Activated CD8-positive, alpha-beta memory T cell treated with anti-CD3 and anti-CD28 coated beads for 1 hour (primary cell): ENCODE measurements at places on chromosomes 12 and 14.

- DNase-seq: no peak
Observed at GRCh38 chr14:94041551-94042346, 15.6 kb downstream of the OTUB2 start.

- DNase-seq: peak; percentile 45
Observed at GRCh38 chr12:13278249-13278787, 81.8 kb downstream of the EMP1 start.

DNA sequence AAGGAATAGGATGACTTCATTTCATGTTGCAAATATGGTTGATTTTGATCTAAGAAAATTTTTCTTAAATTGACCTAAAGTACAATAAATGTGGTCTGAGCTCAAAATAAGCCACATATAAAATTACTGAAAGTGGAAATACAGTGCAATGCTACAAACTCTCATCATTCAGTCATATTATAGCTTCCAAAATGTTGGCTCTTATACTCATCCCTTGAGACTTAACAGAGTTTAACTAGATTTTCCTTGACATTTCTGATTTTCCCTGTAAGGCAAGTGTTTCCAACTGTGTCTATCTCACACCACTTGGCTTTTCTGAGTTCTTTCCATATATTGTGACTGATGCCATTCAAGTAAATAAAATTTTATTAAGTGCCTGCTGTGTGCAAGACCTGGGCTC, 123.7 kb upstream of the NTF3 start:
- no peak for DNase-seq

DNA sequence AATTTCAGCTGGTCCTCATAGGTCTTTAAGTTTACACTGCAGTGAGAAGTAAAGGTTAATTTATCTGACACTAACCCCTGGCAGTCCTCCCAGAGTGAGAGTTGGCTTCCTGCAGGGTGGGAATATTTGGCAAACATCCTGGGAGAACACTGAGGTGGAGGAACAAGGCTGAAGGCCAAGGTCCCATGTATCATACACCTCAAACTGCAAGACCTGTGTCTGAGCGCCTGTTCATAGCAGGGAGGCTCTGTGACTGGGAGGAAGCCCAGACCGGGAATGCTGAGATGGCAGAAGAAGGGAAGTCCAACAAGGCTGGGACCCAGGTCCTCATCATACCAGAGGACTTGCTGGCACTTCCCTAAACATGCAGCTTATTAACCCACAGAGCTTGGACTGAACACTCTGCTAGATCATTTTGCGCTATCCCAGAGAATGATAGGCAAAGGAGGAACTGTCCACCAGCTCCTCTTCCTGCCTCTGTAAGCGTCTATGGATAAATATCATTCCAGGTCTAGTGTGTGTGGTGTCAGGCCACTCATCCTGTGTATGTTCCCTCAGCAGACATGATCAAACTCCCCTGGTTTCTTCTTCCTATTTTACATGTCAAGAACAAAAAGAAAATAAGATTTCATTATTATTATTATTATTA, 199.6 kb upstream of the CNOT2 start:
- no peak for DNase-seq

GRCh38 chr12:59980476-59980875, 384.6 kb downstream of the SLC16A7 start:
- no peak for DNase-seq

DNA sequence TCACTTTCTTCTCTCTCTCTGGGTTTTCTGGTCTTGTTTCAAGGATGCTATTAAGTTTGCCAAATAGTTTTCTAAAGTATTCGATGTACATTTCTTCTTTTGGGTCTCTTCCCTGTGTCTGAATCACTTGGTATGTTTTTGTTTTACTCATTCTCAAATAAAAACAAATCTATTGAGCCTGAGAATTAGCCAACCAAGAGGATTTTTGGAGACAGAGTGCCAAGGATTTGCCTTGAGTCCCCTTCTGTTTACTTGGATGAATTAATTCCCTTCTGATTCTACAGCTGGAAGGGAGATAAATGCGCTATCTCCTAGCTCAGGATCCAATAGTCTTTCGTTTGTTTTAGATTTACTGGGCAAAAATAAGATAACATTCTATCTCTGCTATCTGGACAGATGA, 255.5 kb downstream of the SYT10 start:
- DNase-seq: no peak

DNA sequence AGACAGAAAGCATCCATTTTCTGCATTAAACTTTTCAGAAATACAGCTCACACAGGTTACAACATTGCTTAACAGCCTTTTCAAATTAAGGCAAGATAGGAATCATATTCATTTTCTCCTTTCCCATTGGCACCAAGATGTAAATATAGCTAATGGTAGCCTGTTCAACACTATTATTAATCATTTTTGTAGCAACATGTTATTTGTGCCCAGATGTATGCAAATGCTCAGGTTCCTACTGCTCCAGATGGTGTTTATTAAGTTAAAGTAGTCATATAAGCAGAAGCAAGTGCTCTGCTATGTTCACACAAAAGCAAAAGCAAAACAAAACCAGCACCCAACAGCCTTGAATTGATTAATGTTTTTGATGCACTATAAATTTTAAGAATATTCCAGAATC, 1110.6 kb downstream of the SLC6A15 start:
- DNase-seq: no peak

DNA sequence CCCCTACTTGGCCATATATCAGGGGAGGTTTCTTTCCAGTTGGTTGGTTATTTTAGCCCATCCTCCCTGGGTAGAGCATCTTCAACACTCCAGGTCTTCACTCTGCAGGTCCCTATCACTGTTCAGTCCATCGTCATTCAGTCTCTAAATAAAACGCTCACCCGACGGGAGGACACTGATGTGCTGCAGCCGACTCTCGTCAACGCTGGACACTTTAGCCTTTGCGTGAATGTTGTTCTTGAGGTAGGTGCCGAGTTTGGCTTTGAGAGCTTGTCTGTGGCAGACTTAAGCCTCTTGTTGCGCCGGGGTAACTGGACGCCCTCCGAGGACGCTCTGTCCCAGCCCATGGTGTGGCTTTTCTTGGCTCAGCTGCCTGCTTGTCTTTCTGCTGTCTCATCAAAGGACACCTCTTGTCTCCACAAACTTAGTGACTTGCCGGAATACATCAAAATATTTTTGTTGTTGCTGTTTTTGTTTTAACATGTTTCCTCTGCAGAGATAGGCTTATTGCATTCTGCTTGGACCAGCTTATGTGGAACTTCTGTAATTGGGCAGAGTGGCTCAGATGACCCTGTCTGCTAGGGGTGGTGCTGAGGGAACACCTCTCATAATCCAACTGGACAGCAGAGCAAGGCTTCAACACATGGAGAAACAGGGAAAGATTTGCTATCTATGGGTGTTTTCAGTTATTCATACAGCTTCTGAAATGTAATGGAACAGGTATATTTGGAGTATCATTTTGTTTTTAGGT, 26.5 kb downstream of the TCTN1 start:
- DNase-seq: no peak

DNA sequence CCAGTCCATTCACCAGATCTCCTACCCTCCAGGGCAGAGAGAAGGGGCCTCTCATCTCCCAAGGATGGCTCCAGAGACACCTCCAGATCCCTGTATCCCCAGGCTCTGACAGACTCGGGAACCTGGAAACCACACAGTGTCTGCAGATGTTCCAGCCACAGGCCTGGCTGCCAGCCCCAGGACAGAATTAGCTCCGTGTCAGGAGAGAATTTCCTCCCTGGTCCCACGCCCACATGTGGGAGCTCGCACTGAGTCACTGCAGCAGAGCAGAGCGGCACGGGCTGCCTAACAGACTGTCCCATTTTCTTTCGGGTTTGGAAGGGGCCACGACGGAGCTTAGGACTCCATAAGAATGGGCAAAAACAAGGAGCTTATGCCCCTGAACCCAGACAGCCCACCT, 33.6 kb downstream of the CMKLR1 start:
- DNase-seq: no peak

- DNase-seq: no peak
Observed at GRCh38 chr12:76142305-76142704, 57.8 kb upstream of the NAP1L1 start.

DNA sequence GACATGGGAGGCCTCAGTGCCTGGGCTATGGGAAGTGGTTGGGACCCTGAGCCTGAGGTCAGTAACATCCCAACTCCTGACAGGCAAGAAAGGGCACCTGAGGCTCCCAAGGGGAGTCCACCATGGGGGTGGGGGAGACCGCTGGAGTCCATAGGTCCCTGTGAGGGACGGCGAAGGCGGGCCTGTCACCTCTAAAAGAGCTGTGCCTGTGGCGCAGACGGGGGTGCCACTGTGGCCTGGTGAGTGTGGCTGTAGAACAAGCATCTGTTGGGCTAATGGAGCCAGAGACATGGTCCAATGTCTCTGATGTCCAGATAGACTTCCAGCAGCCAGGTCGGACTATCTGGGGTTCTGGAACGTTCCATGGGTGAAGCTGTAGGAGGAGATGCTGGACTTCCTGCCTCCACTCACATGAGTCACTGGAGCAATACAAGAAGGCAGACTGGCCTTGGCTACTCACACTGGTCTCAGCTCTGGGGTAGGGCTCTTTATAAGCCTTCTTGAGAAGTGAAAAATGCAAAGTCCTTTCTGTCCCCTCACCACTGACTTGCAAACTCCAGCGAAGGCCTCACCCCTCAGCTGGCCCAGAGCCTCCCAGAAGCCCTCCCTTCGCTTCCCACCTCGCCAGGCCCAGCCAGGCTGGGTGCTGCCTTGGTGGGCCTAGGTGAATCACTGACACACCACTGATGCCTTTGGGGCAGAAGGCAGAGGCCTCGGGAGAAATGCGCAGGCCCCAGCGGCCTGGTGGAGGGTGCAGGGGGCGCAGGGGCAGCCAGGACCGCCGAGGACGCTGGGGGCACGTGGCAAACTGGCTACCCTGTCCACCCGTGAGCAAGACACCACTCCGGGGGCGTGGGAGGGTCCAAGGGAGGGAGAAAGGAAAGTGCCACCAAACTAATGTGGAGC, 1.1 kb upstream of the TRAF3 start:
- no peak for DNase-seq

- no peak for DNase-seq
Observed at GRCh38 chr14:102554821-102555819, 37.3 kb upstream of the RCOR1 start.

GRCh38 chr12:44377443-44378187, 498.5 kb downstream of the NELL2 start:
- no peak for DNase-seq

- no peak for DNase-seq
Observed at GRCh38 chr12:116489116-116489515, 70.1 kb upstream of the MAP1LC3B2 start.
